ENCODE measurements at places on chromosomes 16 and 17.

DNA sequence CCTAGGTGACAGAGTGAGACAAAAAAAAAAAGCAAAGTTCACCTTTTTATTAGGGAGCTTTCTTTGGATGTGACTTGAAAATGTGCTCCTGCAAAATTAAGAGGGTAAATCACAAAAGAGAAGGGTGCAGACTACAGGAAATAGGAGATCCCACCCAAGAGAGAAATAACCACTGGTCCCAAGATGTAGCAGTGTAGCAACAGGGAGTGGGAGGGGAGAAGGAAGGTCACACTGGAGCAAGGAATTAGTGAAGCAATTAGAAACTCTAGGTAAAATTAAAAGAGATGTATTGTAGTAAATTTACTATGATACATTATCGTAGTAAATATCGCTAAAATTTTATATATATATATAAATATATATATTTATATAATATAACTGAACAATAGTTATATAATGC is 12.3 kb upstream of the SPN start:
- DNase-seq, result no peak

- no peak for DNase-seq
These were observed 744 bp upstream of the PLXDC1 start for GRCh38 chr17:39151943-39152818.

- DNase-seq, result peak; percentile 73
These were observed 80.7 kb downstream of the HS3ST3A1 start for GRCh38 chr17:13520899-13521572.

- no peak for DNase-seq
These were observed 228.4 kb downstream of the IRF8 start for GRCh38 chr16:86127366-86127765.

GRCh38 chr17:45018848-45019711 is 32.4 kb downstream of the DCAKD start:
- DNase-seq, result peak; percentile 21

DNA sequence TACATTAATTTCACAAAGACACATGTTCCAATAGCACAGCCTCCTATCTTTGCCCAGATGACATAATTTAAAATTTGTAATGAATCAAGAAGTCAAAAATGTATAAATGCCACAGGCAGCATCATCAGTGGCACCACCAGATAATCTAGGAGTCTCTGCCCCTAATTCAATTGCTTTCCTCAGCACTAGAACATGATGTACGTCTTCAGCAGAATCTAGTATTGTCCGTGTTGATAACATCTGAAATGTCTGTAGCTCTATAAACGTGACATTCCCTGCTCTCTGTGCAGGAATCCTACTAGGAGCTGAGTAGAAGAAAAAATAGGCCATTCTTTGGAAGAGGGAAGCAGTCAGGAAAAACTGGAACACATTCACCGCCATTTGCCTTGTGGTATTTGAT is 21.4 kb upstream of the SLC38A8 start:
- no peak for DNase-seq

DNA sequence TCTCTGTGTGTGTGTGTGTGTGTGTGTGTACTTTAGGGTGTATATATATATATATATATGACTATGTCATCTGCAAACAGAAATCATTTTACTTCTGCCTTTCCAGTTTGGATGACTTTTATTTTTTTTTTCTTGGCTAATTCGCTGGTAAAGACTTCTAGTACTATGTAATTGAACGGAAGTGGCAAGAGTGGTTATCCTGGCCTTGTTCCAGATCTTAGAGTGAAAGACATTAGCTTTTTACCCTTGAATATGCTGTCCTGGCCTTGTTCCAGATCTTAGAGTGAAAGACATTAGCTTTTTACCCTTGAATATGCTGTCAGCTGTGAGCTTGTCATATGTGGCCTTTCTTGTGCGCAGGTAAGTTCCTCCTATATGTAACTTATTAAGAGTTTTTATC is 72.7 kb upstream of the MYOCD start:
- DNase-seq, result no peak

- no peak for DNase-seq
These were observed 172.0 kb downstream of the AXIN2 start for GRCh38 chr17:65389426-65389825.

- no peak for DNase-seq
These were observed 16.8 kb upstream of the TVP23A start for GRCh38 chr16:10835281-10835931.

DNA sequence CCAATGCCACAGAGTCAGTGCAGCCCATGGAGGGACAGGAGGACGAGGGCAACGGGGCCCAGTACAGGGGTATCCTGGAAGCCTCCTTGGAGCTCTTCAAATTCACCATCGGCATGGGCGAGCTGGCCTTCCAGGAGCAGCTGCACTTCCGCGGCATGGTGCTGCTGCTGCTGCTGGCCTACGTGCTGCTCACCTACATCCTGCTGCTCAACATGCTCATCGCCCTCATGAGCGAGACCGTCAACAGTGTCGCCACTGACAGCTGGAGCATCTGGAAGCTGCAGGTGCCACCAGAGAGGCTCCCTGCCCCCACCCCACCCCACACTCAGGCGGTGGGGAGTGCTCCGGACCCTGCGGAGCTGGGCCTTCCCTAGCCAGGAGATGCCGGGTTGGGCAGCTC is 16.6 kb downstream of the TRPV2 start:
- no peak for DNase-seq

DNA sequence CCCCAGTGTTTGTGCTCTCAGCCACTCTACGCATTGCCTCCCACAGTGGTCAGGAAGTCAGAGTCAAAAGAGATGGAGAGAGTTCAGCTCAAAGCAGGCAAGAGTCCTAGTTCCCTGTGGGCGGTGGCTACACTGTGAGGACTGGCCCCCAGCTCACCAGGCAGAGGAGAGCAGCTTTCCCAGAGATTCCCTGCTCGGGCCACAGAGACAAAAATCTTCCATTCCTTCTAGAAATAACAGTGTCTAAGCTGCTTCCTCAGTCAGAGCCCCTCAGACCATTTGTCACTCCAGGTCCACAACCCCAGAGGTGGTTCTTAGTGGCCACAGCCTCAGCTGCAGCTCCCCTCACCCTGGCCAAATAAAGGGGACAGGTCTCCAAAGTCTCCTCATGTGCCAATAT is 263.0 kb upstream of the RPL38 start:
- DNase-seq, result no peak

GRCh38 chr17:76405967-76406647 is 21.7 kb downstream of the SPHK1 start:
- no peak for DNase-seq

- no peak for DNase-seq
These were observed 134.7 kb downstream of the ANKRD11 start for GRCh38 chr16:89355686-89356085.

GRCh38 chr16:67666032-67666551 is 458 bp downstream of the ENKD1 start:
- DNase-seq, result peak; percentile 40

Measured in HT1080 (cell line).